ENCODE measurements at places on chromosomes 13 and 19. TPM values are rescaled to one million over a fixed set of nuclear protein-coding genes. Genes with fewer than 3 reads are reported as not detected.

Gene FXYD3
- 4,218 TPM for total RNA-seq

Gene C5AR1
- 5.0 TPM for total RNA-seq

Gene FAM216B
- not detected for total RNA-seq

Gene ZNF525
- total RNA-seq, result 9.3 TPM

Gene RTBDN
- total RNA-seq, result 0.49 TPM

Gene SIGLEC12
- total RNA-seq, result 0.28 TPM

Gene ZNF613
- 7.2 TPM for total RNA-seq

Gene FCAR
- not detected for total RNA-seq

GRCh38 chr19:46270521-46271256 lies 26.2 kb upstream of the HIF3A start:
- no peak for DNase-seq

DNA sequence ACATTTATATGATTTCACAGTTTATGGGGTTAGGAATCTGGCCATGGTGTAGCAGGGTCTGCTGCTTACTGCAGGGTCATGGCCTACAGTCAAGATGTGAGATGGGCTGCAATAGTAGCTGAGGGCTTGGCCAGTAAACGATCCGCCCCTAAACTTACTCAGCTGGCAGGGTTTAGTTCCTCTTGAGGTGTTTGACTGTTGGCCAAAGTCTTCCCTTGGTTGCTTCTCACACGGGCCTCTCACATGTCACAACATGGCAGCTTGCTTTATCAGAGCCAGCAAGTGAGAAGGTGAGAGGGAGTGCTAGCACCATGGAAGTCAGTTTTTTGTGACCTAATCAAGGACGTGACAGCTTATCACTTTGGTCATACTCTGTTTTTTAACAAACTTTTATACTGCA lies 77.1 kb downstream of the DNAJC3 start:
- no peak for DNase-seq

DNA sequence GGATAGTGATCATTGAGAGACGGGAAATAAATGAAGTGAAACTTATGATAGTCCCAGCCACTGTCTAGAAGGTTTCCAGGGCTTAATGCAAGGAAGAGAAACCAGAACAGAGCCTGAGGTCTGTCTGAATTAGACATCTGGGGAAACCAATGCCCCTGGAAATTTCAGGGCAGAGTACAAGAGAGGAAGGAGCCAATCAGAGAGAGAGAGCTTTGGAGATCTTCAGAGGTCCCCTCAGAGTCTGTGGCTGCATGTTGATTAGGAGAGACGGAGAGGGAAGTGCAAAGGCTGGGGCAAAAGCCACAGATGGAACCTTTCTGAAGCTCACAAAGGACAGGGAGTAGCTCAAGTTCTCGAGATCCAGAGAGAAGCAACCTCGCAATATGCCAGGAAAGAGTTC lies 378.0 kb downstream of the DNAJC15 start:
- DNase-seq, result no peak

DNA sequence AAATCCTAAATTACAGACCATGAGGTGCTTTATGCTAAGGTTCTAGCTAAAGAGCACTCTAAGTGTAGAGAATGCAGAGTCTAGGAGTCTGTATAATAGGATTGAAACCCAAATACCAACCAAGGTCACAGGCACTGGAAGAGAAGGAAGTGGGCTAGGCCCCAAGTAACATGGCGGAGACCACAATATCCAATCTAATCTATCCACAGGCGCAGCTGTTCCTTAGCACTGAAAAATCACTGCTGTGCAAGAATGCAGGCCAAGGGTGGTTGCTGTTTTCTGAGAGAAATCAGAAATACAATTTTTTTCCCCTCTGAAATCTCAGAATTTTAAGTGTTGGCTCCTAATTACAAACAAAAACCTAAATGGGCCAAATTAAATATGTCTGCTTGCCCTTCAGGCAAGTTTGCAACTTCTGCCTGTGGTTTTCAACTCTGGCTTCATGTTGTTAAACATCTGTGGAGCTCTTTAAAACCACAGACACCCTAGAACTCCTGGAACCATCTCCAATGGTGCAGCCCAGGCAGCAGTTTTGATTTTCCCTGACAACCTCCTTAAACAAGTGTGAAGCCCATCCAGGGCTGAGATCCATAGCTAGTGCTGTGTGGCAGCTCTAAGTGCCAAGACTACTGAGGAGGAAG lies 6.1 kb downstream of the RANBP3 start:
- DNase-seq, result no peak

DNA sequence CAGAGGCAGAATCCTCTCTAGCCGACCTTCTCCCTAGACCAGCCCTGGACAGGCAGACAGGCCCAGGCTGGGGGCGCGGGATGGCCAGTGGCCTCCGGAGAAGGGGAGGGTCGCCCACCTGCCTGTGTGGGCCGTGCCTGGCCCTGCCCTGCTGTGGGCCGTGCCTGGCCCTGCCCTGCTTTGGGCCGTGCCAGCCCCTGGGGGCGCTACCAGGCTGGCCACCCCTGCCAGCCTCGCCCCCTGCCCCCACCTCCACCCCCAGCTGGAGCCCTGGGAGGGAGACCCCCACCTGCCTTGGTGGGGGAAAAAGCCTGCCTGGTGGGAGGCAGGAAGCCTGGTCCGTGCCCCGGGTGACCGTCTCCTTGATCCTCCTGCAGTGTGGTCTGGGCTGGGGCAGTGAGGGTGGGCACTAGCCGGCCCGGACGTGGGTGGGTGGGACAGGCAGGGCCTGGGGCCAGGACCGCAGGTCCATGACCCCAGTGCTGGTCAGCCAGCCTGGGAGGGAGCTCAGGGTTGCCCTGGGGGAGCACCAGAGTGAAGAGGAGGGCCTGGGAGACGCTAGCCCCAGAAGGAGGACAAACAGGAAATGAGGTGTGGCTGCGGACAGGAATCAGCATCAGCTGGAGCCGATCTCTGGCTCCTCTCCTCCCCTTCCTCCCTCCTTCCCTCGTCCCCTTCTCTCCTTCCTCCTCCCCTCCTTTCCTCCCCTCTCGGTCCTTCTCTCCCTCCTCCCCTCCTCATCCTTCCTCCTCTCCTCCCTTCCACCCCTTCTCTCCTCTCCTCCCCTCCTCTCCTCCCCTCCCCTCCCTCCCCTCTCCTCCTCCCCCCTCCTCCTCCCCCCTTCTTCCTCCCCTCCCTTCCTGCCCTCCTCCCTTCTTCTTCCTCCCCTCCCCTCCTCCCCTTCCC lies 5.1 kb upstream of the MKNK2 start:
- peak; percentile 62 for DNase-seq

DNA sequence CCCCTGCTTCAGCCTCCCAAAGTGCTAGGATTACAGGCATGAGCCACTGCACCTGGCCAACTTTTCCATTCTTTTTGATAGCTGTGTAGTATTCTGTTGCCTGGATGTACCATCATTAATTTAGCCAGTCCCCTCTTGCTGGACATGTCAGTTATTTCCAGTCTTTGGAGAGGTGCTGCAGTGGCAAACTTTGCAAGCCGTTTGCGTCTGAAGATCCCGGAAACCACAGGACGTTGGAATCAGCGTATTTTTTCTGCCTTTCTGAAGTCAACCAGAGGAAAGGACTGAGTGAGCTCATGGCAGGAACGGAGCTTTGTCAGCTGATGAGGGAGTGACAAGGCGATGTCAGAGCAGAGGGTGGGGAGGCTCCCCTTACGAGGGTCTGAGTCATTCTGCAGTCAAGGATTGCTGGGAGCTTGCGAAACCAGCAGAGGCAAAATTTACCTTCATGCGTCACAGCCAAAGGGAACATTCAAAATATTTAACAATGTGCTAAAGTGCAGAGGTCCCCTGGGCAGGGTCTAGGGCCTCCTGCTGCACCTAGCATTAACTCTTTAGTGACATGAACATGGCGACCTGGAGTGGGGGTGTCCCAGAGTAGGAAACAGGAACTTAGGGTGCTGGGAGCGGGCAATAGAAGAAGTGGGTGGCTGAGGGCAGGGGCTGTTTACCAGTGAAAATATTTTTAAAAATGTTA lies 5.6 kb downstream of the C5AR1 start:
- DNase-seq, result peak; percentile 47

- peak; percentile 41 for DNase-seq
Observed at GRCh38 chr19:17209126-17210036, 5.8 kb upstream of the USE1 start.

- DNase-seq, result no peak
Observed at GRCh38 chr13:43663474-43664090, 123.2 kb downstream of the ENOX1 start.

GRCh38 chr13:57734306-57734705 lies 102.8 kb downstream of the PCDH17 start:
- no peak for DNase-seq

GRCh38 chr19:4506449-4507149 lies 11.7 kb downstream of the PLIN4 start:
- no peak for DNase-seq

DNA sequence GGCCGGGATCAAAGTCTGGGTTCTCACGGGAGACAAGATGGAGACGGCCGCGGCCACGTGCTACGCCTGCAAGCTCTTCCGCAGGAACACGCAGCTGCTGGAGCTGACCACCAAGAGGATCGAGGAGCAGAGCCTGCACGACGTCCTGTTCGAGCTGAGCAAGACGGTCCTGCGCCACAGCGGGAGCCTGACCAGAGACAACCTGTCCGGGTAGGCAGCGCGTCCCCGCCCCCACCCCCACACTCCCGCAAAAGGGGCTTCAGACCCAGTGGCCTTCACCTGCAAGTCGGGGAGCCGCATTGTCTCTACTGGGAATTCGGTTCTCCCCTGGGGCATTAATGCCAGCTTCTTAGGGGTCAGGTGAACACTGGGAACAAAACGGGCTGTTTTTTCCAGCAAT lies 114.7 kb upstream of the MCF2L start:
- no peak for DNase-seq

GRCh38 chr13:69292789-69293425 lies 814.7 kb upstream of the ATXN8OS start:
- DNase-seq, result no peak

DNA sequence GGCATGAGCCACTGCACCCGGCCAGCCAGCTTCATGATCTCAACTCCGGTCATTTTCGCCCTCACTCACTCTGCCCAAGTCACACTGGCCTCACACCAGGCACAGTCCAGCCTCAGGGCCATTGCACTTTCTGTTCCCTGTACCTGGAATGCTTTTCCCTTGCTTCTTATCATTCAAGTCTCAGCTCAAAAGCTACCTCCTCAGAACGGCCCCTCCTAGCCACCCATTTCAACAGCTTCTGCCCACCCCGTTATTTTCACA lies 2.5 kb upstream of the TLE2 start:
- no peak for DNase-seq

GRCh38 chr13:104530741-104531140 lies 1464.5 kb upstream of the SLC10A2 start:
- no peak for DNase-seq

GRCh38 chr19:11044431-11044830 lies 44.8 kb upstream of the LDLR start:
- no peak for DNase-seq

- no peak for DNase-seq
Observed at GRCh38 chr19:29395111-29395733, 130.6 kb upstream of the VSTM2B start.

DNA sequence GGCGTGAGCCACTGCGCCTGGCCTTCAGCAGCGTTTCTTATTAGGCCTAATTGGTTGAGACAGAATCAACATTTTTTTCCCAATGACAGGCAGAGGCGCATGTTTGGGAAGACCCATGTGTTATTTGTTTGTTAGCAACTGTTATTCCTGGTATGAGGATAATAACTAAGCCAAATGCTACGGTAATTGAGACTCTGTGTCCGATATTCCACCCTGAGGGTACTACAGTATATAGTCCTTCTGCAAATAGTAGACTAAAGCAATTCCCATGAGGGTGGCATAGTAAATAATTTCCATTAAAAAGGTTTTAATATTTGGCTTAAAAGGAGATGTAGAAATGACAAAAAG lies 18.4 kb upstream of the CCL25 start:
- DNase-seq, result no peak

GRCh38 chr19:18312092-18312534 lies 10.8 kb downstream of the LSM4 start:
- no peak for DNase-seq

DNA sequence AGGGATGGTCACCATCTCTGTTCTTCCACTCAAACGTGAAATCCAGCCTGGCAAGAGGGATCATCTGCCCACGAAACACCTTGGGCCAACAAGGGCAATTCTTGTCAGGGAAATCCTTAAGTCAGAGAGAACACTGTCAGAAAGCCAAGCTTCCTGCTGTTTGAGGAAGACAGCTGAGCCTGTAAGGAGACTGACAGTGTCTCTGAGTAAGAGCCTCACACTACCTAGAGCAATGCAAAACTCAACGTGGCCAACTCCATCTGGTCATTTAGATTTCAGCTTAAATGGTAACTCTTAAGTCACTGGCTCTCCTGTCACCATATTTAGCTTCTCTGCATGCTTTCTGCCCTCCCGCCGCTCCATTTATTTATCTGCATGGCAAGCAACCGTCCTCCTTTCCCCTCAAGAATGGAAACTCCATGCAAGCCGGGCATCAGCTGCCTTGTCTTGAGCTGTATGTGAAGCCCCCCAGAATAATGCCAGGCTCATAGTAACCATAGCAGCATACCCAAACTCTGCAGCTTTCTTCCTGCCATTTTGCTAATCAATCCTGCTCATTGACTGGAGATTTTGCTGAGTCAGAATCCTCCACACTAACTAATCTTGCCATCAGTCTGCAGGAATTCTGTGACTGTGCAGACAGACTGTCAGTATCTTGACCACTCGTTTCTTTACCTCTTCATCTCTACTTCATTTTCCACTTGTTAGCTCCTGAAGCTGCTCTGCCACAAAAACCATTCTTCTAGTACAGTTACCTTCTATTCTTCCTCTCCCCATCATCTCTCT lies 159.8 kb downstream of the IRS2 start:
- no peak for DNase-seq

DNA sequence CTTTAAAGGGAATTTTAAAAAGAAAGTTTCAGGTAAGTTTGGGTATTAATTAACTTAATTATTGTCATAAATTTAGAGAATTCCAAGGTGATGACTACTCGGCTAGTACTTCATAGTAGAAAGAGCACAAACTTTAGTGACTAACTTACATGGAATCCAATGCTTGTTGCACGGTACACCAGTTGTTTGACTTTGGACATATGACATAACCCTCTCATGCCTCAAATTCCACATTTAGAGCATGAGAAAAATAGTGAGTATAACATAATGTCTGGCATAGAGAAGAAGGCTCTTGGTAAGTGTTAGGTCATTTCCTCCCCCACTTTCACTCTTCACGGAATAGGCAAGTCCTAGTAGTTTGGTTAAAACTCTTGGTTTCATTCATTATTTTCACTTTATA lies 1249.4 kb upstream of the SLC10A2 start:
- no peak for DNase-seq

GRCh38 chr19:16051254-16052025 lies 24.9 kb upstream of the TPM4 start:
- DNase-seq, result no peak

GRCh38 chr19:33562636-33563035 lies 41.0 kb upstream of the PEPD start:
- DNase-seq, result no peak

Data from left colon (tissue), 2 donors.